ENCODE measurements at places on chromosomes 3 and 15. TPM values are rescaled to one million over a fixed set of nuclear protein-coding genes. Genes with fewer than 3 reads are reported as not detected.

GRCh38 chr3:34175636-34176176 lies 377.3 kb downstream of the PDCD6IP start:
- DNase-seq = no peak

GRCh38 chr3:33803894-33804526 lies 5.6 kb downstream of the PDCD6IP start:
- DNase-seq = no peak

- no peak for DNase-seq
Measured at GRCh38 chr3:49591615-49592014, 37.3 kb downstream of the BSN start.

Gene SKOR1
- not detected for total RNA-seq

Gene NEK10
- total RNA-seq = 0.29 TPM

Gene CRYGS
- total RNA-seq = 2.6 TPM

Gene SMARCC1
- total RNA-seq = 45.2 TPM
